ENCODE measurements at places on chromosomes 16 and 17.

- no peak for DNase-seq
Measured at GRCh38 chr16:86166414-86166813, 267.5 kb downstream of the IRF8 start.

GRCh38 chr17:31067691-31068184 lies 27.0 kb upstream of the NF1 start:
- no peak for DNase-seq

GRCh38 chr17:19336938-19337711 lies 25.4 kb downstream of the B9D1 start:
- DNase-seq = no peak

- peak; percentile 36 for DNase-seq
Measured at GRCh38 chr17:36592316-36592715, 637 bp downstream of the DHRS11 start.

- DNase-seq = no peak
Measured at GRCh38 chr17:30226878-30227277, 8.6 kb downstream of the SLC6A4 start.

All from activated CD4-positive, alpha-beta T cell treated with anti-CD3 and anti-CD28 coated beads, Interleukin-2, amount 50 U/mL, for 48 hours (primary cell).